ENCODE measurements at places on chromosomes 11 and 22.

- DNase-seq: no peak
These were observed 69.4 kb upstream of the AMPD3 start for GRCh38 chr11:10385696-10386095.

- DNase-seq: no peak
These were observed 370.2 kb upstream of the CHORDC1 start for GRCh38 chr11:90593099-90593498.

DNA sequence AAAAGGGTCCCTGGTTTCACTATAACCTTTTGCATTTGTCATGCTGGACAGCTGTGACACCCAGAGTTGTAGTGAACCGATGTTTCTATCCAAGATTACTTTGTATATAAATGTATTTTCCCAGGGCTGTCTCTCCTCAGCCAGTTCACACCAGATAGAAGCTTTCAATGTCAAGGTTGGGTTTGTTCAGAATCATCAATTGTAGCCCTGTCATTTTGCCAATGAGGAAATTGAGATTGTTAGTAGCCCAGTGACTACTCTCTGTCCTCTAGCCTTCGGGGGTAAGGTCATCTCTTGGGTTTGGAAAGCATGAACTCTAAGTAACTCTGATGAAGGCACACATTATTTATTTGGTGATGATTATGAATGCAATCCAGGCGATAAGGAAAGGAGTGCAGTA, 165.6 kb downstream of the DBX1 start:
- DNase-seq: no peak

DNA sequence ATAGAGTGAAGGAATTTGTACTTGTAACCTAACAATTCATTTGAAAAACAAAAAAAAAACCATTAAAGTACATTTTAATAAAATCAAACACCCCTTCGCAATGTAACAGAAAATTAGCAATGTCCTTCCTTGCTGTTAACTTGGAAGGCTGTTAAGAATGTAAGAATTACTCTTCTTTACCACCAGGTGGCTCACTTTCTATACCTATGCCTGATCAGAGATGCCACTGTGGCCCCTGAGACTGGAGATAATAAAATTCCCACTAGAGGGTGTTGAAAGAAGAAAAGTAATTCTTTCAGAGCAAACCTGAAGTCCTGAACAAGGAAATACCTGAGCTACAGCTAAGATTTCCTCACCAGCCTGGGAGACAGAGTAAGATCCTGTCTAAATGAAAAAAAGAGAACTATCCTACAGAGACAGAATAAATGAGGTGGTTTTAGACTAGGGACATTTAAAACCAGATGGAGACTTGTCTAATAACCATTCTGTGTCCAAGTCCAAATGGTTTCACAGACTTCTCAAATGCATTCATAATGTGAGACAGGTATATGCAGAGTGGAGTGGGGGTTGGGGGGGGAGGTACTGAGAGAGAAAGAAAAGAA, 1089.3 kb downstream of the FAM181B start:
- DNase-seq: no peak

GRCh38 chr11:121914508-121915059, 201.4 kb downstream of the BLID start:
- DNase-seq: no peak

DNA sequence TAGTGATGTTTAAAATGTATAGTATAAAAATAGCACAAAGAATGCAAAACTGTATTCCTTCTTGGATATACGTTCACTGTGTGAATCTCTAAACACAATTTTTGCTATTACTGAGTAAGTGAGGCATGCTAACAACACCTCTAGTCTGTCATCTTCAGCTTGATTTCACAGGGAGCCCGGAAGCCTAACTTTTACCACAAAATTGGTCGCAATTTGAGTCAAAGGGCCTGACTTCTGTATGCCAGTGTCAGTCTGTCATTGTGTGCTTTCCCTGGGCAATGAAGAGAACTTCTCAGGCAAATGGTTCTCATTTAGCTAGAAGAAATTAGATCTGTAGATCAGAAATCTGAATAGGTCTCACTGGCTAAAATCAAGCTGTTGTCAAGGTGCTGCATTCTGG, 1059.5 kb downstream of the FAM181B start:
- no peak for DNase-seq

DNA sequence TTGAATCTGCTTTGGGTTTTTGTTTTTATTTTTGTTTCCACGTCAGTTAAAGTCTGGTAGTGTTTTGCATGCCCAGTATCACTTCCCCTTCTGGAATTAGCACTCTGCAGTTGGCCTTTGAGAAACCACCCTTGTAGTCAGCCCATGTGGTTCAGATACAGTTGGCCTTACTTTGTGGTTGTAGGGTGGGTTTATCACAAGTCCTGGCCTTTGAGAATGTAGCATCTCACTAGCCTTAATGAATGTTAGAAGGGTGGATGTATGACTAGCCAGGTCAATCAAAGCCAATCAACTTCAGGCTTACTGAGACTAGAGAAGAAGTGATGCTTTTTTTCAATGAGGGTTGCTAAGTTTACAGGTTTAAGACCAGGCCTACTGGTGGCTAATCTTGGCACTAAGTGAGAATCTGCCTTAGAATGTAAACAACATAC, 19.8 kb downstream of the ARL14EP start:
- no peak for DNase-seq

DNA sequence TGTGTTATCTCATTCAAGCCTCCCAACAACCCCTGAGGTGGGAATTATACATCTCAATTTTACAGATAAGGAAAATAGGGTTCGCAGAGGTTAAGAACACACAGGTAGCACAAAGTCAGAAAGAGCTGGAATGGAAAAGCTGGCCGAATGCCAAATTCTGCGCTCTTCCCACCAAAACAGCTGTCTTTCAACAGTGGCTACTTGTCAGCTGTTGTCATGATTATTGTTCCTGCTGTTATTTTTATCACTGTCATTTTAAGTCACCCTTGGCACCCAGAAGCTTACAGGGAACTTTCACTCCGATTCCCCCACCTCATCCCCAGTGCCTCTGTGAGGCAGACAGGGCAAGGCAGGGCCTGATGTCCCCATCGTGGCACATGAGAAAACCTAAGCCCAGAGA, 74.5 kb upstream of the CSNK2A3 start:
- DNase-seq: no peak

- DNase-seq: no peak
These were observed 1.6 kb downstream of the TRIM68 start for GRCh38 chr11:4606231-4607015.

DNA sequence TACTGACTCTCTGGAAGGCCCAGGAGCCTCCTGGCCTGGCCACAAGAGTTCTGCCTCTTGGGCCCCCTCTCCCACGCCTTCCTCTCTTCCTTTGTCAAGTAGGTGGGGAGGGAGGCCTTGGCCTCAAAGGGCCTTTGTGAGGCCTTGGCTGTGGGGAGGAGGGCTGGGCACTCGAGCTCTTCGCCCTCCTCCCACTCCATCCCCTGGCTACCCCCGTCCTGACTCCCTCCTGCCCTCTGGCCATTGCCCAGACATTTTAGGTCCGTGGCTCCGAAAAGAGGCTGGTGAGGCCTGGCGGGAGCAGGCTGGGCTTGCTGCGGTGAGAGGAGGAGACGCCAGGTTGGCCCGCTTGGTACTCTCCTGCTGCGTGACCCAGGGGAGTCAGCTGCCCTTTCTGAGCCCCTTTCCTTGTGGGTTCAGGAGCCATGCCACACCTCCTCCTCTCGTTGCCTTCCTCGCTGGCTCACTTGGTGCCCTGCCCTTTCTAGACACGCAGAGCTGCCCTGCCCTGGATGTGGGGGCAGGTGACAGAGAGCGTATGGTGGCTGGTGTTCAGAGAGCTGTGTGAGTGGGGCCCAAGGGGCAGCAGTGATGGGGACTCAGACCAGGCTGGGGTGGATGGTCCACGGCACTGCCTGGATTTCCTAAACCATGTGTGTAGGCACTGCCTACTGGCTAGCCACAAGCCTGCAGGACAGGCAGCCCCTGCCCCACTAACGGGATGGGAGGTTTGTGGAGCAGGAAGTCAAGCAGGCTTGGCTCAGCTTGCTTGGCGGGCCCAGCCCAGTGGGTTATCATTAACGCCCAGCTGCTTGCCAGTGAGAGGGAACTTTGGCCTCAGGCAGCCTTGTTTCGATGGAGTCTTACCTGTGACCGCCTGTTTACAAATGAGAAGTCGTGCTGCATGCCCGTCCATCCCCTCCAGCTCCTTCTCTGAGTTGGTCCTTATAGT, 15.8 kb upstream of the OMP start:
- no peak for DNase-seq

DNA sequence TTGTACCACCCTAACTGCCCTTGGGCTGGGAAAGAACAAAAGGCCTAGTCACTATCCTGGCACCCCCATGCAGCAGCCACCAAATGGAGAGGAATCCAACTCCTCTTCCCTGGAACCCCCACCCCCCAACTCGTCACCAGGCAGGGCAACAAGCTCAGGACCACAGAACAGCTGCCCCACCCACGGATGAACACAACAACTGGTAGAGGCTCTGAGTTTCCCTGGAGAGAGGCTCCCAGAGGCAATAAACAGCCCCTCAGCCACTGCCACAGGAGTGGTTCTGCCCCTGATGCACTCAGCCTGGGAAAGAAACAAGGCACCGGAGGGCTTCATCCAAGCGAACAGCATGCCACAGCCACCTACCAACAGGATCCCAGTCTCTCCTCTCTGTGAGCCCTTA, 778.4 kb upstream of the FAT3 start:
- no peak for DNase-seq

DNA sequence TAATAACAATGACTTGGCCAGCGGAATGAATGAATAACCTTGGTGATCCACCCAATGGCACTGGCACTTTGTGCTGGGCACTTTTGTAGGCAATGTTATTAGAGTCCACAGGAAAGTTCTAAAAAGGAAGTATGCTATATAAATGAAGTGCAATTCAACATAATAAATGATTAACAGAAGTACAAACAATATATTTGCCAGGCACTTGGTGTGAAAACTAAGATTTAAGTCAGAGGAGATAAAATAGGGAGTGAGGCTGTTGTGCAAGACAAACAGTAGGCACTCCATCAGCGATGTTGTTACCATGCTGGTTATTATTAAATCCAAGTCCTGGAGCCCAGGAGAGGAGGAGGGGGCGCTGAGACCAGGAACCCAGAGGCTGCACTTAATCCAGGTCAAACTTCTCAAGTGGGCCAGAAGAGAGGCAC, 173.8 kb downstream of the LARGE1 start:
- no peak for DNase-seq

- no peak for DNase-seq
These were observed 84.1 kb downstream of the DGCR2 start for GRCh38 chr22:19038164-19038546.

DNA sequence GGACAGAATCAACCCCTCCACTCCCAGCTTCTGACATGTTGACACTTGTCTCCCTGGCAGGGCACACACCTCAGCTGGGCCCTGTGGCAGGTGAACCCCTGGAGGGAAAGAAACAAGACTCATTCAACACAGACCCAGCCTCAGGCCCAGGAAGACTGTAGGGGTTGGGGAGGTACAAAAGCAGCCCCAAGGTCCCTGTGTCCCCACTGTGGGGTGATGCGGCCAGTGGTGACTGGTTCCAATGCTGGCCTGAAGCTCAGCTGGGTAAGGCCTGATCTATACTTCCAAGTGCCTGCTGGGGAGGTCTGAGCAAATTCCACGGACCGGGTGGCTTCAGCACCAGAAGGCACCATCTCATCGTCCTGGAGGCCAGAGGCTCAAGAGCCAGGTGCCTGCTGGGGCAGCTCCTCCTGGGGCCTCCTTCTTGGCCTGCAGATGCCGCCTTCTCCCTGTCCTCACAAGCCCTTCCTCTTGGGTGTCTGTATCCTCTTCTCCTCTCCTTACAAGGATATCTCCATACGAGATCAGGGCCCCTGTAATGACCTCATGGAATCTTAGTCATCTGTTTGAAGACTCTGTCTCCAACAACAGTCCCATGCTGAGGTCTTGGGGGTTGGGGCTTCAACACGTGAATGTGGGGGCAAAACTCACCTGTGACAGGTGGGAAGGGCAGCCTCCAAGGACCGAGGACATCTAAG, 1492.1 kb downstream of the BRD1 start:
- DNase-seq: no peak

- no peak for DNase-seq
These were observed 122.3 kb upstream of the BID start for GRCh38 chr22:17896586-17896985.

DNA sequence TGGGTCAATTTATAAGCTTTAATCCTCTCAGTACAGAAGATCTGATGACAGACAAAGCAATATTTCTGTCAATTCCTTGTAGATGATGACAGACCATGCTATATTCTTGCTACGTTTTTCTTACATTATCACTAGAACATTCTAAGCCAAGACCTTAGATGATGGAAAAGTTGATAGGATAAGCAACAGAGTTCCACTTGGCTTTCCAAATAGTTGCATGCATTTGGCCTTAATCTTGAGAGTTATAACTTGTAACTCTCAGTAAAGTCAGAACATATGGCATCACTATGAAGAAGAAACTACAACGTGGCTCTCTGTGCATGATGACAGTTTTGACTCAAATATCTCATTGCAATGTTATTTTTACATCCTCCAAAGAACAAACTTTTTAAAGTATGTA, 544.3 kb upstream of the LRRC4C start:
- DNase-seq: no peak

DNA sequence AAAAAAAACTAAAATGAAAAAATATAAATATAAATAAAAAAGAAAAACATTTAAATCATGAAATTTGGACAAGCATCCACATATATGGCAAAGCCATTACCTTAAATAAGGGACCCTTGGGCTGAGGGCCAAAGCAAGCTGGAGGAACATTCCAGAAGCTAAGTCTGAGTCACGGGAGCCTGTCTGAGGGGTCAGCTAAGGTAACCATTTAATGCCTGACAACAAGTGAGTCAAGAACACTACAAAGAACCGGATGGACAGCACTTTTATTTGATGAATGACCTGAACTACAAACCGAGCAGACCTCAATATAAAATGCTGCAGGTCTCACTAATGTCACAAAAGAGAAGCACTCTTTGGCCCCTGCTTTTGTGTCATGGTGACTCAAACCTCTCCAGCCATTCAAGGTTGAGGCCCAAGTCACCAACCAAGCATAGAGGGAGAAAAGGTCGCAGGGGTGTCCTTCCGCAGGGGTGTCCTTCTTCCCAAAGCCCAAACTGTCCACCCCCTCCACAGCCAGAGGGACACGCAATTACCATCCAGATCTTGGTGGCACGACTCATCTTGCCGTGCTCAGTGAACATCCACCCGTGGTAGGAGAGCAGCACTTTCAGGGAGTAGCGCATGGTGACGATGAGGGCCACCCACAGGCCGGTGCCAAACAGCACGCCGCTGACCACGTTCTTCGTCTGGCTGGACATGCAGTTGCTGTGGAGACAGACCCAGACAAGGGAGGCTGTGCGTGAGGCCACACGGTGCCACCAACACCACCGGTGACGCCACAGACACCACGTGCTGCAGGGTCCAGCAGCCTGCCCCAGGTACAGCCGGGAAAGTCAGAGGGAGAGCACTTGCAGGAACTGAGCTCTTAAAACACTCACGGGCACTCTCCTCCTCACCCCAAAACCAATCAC, 34.5 kb downstream of the CPT1A start:
- DNase-seq: no peak

- DNase-seq: no peak
These were observed 88.9 kb downstream of the RASSF10 start for GRCh38 chr11:13098063-13098462.

GRCh38 chr22:34501366-34501965, 564.5 kb upstream of the ISX start:
- DNase-seq: no peak

Measured in activated T-cell treated with anti-CD3 and anti-CD28 coated beads for 4 hours (primary cell).